Activated T-cell treated with anti-CD3 and anti-CD28 coated beads for 1 hour (primary cell): ENCODE measurements at places on chromosomes 13 and 19.

DNA sequence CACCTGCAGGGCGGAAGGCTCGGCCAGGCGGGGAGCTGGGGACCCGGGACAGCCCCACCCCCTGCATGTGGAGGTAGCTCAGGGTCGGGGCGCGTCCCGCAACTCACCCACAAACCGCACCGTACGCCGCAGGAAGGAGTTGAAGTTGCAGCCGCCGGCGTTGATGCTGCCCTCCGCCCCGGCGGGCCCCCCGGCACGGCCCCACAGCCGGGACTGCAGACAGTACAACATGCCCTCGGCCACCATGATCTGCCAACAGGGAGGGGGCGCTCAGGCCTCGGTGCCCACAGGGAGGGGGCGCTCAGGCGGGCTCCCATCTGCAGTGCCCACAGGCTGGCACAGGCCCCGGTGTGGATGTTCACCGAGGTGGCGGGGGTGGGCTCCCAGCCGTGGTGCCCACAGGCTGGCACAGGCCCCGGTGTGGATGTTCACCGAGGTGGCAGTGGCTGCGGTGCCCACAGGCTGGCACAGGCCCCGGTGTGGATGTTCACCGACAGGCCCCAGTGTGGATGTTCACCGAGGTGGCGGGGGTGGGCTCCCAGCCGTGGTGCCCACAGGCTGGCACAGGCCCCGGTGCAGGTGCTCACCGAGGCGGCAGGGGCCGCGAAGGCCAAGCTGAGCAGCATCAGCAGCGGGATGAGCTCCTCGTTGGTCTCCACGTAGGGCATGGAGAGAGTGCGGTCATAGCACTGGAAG is 6.5 kb downstream of the PLPPR3 start:
- DNase-seq = no peak

DNA sequence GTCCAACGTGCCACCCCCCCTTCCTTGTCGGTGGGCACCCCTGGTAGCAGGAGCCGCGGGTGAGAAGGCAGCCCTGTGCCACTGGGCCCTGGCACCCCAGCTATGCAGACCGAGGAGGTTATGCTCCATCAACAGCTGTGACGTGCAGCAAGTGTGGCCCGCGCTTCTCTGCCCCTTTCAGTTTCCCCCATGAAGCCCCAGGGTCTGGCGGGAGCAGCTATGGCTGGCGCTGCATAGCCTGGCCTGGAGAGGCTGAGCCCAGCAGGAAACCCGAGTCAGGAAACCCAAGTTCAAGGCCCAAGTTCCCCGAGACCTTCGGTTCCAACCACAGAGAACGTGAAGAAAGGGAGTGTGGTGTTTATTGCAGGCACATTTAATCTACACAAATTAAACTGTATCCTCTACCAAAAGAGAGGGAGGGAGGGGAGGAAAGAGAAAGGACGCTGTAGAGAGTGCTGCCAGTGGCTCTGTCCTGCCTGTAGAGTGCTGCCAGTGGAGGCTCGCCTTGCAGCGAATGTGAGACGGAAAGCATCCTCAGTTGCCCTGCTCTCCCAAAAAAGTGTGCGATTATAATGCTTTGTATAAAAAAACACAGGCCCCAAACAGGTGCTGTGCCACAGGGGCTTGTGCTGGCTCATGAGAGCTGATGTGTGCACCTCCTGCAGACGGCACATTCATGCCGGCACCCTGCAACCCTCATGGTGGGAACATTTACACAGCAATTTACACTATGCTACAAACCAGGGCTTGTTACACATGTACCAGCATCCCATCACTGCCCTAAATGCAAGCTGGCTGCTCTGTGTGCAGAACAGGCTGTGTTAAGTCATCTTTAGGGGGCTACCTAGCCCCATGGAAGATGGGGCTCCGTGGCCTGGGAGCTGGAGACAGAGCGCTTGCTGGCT is 16.3 kb downstream of the POP4 start:
- DNase-seq = no peak

DNA sequence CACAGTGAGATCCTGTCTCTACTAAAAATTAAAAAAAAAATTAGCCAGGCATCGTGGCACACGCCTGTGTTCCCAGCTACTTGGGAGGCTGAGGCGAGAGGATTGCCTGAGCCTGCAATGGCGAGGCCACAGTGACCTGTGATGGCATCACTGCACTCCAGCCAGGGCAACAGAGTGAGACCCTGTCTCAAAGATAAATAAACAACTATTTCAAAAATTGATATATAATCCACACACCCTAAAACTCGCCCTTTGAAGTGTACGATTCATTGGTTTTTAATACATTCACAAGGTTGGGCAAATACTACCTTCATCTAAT is 12.1 kb upstream of the TICAM1 start:
- DNase-seq = no peak

DNA sequence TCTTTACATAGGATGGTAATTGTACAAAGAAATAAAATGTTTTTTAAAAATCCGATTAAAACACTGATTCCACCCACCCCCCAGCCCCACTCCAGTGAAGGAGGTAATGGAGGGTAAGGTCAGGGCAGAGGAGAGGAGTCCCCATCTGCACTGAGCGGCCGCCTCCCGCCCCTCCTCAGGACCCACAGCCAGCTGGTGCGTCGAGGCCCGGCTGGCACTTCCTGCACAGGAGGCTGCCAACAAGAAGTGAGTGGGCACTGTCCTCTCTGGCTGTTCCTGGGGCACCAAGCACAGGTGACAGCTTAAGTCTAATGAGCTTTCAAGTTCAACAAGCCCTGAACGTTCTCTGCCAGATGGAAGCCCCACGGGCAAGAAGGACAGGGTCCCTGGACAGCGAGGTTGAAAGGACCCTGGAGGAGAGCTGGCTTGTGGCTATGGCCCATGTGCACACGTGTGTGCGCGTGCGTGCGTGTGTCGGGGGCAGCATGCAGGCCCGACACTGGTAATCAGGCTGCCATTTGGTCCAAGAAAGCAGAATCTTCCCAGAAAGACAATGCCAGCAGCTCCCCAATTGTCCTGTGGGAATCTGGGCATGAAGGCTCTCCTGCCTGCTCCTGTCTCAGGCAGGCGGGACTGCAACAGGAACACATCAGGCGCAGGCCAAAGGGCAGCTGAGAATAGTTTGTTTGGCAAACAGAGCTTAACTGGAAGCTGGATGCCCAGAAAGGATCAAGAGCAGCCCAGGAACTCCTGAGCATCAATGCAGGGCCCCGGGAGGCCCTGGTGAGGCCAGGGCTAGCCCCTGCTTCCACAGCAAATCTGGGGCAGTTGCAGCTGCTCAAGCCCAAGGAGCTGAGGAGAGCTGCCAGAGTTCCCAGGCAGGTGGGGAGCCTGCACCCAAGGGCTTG is 15.1 kb upstream of the EPHX3 start:
- no peak for DNase-seq

GRCh38 chr19:17946965-17947784 is 14.4 kb downstream of the CCDC124 start:
- DNase-seq = peak; percentile 27

DNA sequence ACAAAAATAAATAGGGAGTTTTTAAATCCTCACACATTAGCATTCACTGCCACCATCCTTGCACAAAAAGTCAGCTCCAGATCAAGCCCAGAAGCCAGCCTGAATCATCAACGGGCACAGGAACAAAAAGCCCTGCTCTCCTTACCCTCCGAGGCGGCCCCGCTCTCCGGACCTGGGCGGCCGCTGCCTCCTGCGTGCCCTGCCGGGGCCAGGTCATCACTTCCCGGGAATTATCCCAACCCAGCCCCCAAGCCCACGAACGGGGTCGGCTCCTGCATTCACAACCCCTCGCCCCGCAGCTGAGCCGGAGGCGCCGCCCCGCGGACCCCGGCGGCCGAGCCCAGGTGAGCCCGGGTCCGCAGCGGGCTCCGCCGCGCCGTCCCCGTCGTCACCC is 754 bp downstream of the DNAJB1 start:
- DNase-seq = no peak

- no peak for DNase-seq
Observed at GRCh38 chr13:41013835-41014234, 5.3 kb downstream of the ELF1 start.

- DNase-seq = no peak
Observed at GRCh38 chr19:2003874-2004273, 11.6 kb downstream of the BTBD2 start.

DNA sequence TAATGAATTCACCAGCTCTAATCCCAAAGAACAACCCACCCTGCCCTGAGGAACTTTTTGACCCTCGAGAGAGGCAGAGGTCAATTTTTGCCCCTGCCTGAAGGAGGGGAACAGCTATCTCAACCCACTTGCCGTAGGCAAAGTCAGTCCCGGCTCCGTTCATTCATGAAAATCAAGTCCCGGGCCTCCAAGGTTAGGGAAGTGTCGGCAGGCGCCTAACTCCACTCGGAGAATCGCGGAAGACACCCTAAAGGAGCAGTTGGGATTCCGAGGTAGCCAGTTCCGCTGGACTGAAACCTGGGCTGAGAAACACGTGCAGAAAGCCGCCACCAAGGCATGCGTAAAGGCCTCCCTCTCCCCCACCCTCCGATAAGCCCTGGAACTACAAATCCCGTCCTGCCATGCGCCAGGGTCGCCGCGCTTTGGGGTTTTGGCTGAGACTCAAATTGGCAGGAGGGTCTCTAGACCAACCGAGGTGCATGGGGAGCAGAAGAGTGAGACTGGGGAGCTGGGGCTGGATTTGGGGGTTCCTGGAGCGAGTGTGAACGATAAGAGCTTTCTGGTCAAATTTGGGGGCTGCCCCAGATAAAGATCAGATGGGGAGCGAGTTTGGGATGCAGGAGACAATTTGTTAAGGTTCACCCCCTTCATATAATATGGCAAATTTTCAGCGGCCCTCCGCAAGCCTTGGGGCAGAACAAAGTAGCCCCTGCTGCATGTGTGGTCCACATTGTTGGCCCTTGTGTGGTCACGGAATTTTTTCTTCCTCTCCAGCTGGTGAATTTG is at the start of gene TNPO2:
Gene TNPO2, minus strand, starts transcription at position 292 of the 786 bp plus-strand sequence. CDS start 2,955 bp downstream, outside the sequence.
- peak; percentile 52 for DNase-seq

- no peak for DNase-seq
Observed at GRCh38 chr13:32259116-32259515, 56.0 kb downstream of the ZAR1L start.

- DNase-seq = no peak
Observed at GRCh38 chr13:25674371-25674770, 302.6 kb downstream of the ATP8A2 start.

- no peak for DNase-seq
Observed at GRCh38 chr19:50563597-50563996, 4.6 kb downstream of the LRRC4B start.

- DNase-seq = peak; percentile 33
Observed at GRCh38 chr19:46840498-46840942, 10.1 kb downstream of the AP2S1 start.

- no peak for DNase-seq
Observed at GRCh38 chr13:87052731-87053130, 618.4 kb upstream of the SLITRK5 start.

DNA sequence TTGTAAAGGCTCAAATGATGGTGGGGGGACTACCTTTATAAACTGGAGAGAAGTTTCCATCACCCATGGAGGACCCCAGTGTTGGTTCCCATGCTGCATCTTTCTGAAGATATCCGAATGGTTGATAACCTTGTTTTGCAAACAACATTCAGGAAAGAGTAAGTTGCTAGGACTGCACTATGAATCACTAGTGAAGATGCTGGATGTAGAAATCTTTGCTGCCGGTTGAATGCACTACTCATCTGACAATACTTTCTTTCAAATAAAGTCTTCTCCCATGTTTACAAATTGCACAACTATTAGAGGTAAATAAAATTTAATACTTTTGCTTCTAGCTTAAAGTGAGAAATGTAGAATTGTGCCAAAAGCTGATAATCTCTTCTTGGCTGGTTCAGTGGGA is 198.4 kb upstream of the SLITRK6 start:
- no peak for DNase-seq

- no peak for DNase-seq
Observed at GRCh38 chr19:35911173-35911572, 3.1 kb upstream of the TYROBP start.

GRCh38 chr19:50705422-50706019 is 14.1 kb downstream of the SHANK1 start:
- DNase-seq = no peak

GRCh38 chr19:44696939-44697669 is 1.8 kb upstream of the CEACAM16 start:
- no peak for DNase-seq

DNA sequence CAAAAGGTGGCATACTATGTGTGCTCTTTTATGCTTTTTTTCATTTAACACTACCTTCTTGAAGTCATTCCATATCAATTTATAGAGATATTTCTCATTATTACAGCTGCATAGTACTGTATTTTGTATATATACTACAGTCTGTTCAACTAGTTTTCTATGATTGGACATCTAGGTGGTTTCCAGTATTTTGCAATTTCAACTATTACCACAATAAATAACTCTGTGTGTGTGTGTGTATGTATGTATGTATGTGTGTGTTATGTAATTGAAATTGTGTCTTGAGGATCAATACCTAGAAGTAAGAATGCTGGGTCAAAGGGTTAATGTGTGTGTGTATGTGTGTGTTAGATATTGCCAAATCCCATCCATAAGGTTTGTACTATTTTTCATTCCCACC is 7.0 kb downstream of the LPAR6 start:
- DNase-seq = no peak
